NCI-H526 treated with DMSO at 0.1 percent for 48 hours (cell line): ENCODE measurements at places on chromosomes 16 and 17.

DNA sequence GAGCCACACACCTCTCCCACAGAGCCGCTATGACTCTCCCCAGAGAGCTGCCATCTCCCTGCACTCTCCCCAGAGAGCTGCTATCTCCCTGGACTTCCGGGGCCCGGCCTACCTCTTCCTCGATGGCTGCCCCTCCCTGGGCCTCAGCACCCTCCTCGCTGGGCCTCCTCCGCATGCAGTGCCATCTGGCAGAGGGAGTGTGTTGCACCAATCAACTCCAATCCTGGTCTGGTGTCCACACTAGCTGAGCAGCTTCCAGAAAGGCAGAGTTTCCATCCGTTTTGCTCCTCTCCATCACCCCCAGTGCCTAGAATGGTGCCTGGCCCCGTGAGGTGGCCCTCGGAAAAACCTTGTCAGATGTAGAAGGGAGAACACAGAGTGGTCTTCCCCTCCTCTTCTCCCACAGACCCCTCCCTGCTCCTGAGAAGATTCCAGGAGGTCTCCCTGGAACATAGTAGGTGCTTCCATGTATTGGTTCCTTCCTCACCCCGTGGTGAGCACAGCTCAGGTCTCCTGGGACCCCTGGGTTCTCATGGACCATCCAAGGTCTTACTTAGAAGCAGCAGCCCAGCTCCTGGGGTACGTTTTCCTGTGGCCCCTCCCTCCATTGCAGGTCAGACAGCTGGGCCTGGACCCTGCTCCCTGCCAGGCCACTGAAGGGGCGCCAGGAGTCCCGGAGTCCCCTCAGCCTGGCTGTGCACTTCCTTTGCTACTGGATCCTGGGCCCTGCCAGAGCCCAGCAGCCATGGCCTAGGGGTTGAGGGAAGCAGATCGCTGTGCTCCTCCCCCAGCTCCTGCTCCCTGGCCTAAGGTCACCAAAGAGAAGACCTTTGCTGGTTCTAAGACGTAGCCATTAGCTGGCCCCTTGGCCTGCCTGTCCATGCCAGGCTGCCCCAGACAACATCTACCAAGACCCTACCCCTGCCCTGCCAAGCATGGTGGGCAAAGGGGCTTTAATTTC lies 233.8 kb upstream of the GSE1 start:
- DNase-seq = no peak

GRCh38 chr16:78583441-78583840 lies 484.0 kb downstream of the WWOX start:
- DNase-seq = no peak

GRCh38 chr17:40980117-40980516 lies 4.0 kb downstream of the KRT40 start:
- DNase-seq = no peak

DNA sequence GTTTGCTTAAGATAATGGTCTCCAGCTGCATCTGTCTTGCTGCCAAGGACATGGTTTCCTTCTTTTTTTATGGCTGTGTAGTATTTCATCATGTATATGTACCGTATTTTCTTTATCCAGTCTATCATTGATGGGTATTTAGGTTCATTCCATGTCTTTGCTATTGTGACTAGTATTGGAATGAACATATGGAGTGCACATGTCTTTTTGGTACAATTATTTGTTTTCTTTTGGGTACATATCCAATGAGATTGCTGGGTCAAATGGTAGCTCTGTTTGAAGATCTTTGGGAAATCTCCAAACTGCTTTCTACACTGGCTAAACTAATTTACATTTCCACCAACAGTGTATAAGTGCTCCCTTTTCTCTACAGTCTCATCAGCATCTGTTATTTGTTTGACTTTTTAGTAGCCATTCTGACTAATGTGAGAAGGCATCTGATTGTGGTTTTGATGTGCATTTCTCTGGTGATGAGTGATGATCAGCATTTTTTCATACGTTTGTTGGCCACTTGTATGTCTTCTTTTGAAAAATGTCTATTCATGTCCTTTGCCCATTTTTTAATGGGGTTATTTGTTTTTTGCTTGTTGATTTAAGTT lies 66.2 kb downstream of the TNFRSF13B start:
- DNase-seq = no peak

- no peak for DNase-seq
Measured at GRCh38 chr17:75064040-75064439, 17.0 kb downstream of the KCTD2 start.

DNA sequence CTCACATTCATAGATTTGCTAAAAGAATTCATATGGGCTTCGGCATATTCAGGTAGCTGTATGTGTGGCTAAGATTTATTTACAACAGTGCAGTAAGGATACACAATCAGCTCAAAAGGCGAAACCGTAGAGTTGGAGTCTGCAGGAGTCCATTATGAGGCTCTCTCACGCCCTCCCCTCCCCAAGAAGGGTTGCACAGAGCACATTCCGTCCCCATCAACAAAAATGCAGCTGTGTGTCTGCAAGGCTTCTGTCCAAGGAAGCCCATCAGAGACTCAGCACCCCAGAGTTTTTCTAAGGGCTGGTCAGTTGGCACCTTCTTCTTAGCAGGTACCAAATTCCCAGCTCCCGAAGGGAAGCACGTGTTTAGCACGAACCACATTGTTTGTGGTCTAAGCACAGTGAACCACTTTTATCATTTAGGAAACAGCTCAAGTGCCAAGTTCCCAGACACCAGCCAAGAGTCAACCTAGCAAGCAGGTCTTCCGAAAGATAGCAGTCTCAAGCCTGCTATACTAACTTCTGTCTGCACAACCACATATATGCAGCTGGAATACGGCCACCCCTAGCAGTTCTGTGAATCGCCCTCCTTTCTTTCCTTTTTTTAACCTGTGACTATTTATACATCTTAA lies 28.5 kb upstream of the MEAK7 start:
- DNase-seq = no peak

DNA sequence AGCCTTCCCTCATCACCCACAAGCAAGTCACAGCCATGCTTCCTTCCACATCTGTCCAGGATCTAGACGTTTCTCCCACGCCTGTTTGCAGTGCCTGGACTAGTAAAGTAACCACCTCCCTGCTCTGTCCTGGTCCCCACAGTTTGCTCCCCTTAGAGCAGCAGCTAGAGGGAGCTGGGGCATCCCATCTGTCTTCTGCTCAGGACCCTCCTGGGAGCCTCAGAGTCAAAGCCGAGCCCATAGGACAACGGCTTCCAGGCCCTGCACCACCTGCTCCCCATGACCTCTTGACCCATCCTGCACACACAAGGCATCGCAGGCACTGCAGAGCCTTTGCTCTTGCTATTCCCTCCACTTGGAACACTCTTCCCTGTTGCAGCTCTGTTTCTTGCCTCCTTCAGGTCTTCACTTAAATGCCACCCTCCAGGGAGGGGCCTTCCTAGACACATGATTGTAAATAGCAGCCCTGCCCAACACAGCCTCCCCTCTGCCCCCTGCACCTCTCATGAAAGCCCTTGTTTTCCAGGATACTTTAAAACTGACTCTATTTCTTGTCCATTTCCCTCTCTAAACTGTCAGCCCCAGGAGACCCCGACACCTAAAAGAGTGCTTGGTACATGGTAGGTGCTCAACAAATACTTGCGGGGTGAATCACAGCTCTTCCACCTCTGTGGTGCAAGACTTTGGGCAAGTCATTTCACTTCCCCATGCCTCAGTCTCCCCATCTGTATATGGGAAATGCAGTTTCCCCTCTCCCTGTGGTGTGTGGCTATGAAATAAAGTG lies 3.1 kb downstream of the NATD1 start:
- DNase-seq = no peak

GRCh38 chr17:65542610-65543009 lies 18.8 kb downstream of the AXIN2 start:
- DNase-seq = no peak

DNA sequence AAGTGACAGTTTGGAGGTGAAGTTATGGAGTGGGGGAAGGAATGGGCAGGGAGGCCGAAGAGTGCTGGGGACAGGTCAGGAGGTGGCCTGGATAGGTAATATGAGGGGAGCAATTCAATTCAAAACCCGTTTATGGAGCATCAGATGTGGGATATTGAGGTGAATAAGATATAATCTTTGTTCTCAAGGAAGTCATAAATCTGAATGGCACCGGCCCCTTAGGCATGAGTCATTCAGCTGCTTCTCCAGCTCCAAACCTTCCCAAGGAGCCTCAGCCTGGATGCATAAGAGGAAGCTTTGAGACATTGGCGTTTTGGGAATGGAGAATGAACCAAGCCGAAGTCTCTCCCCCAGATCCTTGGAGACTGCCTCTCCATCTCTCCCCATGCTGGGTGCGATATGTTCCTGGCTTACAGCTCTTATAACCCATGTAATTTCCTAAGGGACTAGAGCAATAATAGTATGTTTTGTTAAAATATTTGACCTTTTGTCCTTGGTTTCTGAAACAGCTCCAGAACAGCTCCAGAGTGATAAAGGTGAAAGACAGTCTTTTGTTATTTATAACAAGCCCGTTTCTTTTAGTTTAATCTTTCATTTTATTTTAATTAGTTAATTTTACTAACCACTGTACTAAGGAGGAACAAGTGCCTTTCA lies 1.7 kb downstream of the TUBG2 start:
- DNase-seq = no peak

GRCh38 chr16:17654571-17654970 lies 183.8 kb upstream of the XYLT1 start:
- no peak for DNase-seq

DNA sequence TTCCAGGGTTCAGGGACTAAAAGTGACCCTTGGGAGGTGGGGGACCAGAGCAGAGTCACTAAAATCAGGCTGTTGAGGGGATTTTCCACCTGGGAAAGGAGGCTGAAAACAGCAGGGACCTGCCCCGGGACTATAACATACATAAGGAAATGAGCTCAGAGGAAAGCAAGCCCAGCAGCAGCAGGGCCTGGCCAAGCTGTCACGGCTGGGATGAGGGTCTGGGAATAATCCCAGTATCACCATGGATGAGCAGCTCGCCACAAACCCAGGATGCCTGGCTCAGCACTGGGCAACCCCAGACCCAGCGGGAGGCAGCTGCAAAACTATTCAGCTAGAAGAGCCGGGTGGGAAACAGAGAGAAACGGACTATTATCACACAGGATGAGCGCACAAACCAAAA lies 72.4 kb downstream of the RPH3AL start:
- DNase-seq = no peak

GRCh38 chr17:55440391-55440790 lies 18.8 kb upstream of the MMD start:
- DNase-seq = no peak

GRCh38 chr16:66134875-66135274 lies 231.6 kb upstream of the CDH5 start:
- DNase-seq = no peak

GRCh38 chr17:56150649-56151048 lies 2.6 kb upstream of the ANKFN1 start:
- no peak for DNase-seq

- DNase-seq = no peak
Measured at GRCh38 chr16:85249418-85250146, 137.3 kb upstream of the CIBAR2 start.

GRCh38 chr16:88131256-88131655 lies 180.0 kb downstream of the BANP start:
- DNase-seq = no peak

- DNase-seq = no peak
Measured at GRCh38 chr17:16818340-16818739, 128.3 kb downstream of the CCDC144A start.

DNA sequence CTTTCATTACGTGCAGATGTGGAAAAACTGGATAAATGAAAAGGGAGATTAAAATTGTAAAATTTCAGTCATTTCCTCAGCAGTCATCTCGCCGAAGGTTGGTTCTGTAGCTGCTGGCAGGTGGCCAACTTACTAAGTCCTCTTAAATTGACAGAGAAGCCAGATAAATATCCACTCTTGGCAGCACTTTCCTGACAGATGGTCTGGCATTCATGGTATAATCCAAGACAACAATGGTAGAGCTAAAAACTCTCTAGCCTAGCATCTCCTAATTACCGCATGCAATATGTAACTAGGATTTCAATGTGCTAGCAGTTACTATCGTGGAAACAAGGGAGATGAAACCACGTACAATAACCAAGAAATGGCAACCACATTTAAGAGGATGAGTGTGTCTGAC lies 306.3 kb downstream of the CNTNAP4 start:
- DNase-seq = no peak

DNA sequence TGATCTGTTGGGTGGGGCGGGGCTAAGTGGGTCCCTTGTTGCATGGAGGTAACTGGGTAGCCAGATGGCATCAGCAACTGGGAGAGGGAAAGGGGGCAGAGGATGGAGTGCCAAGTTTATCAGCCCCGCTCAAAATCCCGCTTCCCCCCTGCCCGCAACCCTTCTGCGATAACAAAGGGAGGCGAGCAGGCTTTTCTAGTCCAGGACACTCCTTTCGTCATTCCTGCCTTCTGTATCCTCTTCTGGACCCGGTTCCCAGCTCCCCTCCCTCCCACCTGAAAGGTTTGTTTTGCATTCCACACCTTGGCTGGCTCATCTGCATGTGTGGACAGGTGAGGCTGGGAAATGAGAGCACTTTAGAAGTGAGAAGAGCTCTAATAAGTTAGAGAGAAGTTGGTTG lies 53.3 kb downstream of the HLF start:
- no peak for DNase-seq

DNA sequence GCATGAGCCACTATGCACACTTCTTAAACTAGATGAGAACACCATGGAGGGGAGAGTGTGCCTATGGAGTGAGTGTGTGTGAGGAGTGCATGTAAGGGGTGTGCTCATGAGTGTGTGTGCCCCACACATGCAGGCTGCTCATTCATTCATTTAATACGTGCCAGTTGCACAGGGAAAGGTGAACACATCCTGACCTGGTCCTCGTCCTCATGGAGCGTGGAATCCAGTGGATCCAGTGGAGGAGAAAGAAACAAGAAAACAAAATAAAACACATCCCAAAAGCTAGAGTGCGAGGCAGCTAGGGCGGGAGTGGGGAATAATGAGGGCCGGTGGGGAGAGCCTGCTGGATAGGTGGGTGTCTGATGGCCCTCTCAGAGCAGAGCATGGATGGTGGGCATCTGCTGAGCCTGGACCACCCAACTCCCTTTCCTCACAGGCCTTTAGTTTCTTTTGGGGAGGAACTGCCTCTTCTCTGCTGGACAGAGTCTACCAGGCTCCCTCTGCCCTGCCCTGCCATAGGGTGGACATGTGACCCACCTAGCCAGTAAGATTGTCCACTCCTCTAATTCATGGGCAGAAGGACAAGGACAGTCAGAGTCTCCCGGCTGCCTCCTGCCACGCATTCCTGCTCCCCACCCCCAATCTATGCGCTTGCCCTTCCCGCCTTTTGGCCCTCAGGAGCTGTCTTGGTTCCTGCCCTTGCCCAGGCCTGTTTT lies 204.3 kb downstream of the RAB11FIP4 start:
- no peak for DNase-seq
